ENCODE measurements at places on chromosomes 16 and 17. TPM values are rescaled to one million over a fixed set of nuclear protein-coding genes. Genes with fewer than 3 reads are reported as not detected.

CDH11 gene
- 151 TPM for total RNA-seq

KRT33A gene
- total RNA-seq = not detected

EIF3C gene
- total RNA-seq = 150 TPM

MAP2K4 gene
- total RNA-seq = 32.2 TPM

CRK gene
- 157 TPM for total RNA-seq

MAPT gene
- 0.07 TPM for total RNA-seq

ST6GALNAC2 gene
- 0.22 TPM for total RNA-seq

CA7 gene
- total RNA-seq = not detected

IKZF3 gene
- not detected for total RNA-seq

TGFB1I1 gene
- 64.1 TPM for total RNA-seq

NTHL1 gene
- 27.1 TPM for total RNA-seq

BTBD17 gene
- not detected for total RNA-seq
